ENCODE measurements at places on chromosomes 3 and 15.

GRCh38 chr3:13199006-13199776 lies 126.0 kb upstream of the IQSEC1 start:
- DNase-seq: no peak

- DNase-seq: no peak
These were observed 104.8 kb upstream of the WNT5A start for GRCh38 chr3:55591888-55592287.

DNA sequence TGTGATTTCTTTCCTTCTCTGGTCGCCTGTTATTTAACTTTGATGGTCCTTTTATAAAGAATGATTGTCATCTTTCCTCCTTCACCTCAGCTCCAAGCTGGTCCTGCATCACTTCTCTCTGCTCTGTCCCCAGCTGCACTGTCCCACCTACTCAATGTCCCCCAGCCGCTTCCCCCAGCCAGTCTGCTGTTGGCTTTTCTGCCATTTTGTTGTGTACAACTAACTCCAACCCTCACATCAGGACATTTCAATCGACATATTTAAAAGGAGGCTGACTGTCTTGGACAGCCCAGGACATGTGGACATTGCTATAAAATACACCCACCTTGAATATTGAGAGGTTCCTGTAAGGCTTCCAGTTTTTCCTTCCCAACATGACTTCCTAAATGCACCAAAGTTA lies 193.8 kb upstream of the RGMA start:
- no peak for DNase-seq

DNA sequence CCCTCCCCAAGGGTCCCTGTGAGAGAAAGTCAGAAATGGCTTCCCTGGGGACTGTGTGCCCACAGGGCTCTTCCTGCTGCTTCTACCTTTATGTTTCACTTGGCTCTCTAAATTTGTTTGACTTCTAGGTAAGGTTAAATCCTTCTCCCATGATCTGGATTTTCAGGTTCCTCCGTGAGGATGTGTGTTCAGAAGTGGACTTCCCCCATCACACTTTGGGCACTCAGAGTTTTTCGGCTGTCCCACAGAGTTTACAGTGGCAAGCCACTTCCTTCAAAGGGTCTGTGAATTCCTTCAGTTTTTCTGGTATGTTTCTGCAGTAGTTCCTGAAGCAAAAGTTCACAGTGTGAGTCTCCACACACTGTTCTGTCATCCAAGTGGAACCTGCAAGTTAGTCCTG lies 30.9 kb upstream of the RARB start:
- DNase-seq: no peak

- no peak for DNase-seq
These were observed 4.9 kb upstream of the PCYT1A start for GRCh38 chr3:196292286-196292923.

DNA sequence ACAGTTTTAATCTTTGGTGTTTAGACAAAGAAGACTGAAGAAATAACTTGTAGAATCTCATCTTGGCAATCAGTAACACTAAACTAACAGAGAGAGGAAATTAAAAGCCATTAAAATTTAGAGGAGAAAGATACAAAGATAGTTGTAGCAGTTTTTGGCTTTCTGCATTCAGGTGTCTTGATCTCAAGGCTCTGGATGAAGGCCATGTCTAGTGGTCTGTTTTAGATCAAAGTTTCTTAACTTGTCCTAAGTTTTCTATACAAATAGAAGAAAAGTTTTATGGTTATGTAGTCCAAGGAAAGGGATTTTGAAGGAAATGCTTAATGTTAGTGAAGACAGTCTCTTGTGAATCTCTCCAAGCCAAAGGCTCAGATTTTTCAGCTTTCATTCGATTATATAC lies 222.9 kb downstream of the BCHE start:
- DNase-seq: no peak

All from smooth muscle cell of the brain vasculature (primary cell).